ENCODE measurements at places on chromosomes 2 and 18.

DNA sequence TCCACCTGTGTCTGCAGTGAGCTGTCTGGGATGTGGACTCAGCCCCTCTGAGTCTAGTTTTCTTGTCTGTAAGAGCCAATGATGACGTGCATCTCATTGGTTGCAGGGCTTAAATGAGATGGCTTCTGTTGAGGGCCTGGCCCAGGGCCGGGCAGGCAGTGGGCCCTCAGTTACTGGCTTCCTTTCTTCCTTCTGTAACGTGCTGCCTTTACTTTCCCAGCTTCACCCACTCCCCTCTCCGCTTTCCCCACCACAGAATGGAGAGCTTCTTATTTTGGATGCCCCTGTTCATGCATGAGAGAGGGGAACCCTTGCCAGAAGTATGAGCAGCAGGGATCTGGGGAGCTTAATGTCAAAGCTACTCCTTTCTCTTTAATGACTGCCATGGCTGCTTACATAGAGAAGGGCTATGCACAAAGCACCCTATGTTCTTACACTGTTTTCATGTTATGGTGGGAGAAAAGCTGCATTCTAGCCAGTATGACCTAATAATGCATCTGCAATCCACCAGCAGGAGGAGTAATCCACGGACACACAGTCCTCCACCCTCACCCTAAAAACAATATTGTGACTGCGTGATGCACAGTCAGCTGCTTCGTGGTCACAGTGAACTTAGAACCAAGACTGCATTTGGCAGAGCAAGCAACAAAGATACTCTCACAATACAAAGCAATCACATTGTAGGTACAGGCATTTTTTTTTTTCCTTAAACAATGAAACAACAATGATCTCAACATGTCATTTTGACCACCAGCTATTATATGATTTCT, 37.2 kb downstream of the CREG2 start:
- DNase-seq: no peak

- no peak for DNase-seq
These were observed 41.5 kb downstream of the PRELID3A start for GRCh38 chr18:12449051-12449785.

DNA sequence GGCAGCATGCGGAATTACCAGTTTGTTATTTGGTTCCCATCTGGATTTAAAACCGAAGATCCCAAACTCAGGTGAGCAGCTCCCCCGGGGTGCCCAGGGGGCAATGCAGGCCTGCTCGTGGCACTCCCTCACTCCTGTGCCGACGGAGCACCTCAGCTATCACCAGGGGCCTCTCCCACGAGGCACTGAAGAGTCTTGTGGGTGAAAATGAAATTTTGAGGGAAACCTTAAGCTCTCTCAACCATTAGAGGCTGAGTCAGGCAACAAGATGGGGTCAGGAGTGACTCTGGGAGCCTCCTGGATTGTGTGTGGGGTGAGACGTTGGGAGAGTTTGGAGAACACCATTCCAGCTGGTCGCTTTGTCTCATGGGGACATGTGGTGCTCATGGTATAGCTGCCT, 189.0 kb downstream of the PRKCE start:
- no peak for DNase-seq

DNA sequence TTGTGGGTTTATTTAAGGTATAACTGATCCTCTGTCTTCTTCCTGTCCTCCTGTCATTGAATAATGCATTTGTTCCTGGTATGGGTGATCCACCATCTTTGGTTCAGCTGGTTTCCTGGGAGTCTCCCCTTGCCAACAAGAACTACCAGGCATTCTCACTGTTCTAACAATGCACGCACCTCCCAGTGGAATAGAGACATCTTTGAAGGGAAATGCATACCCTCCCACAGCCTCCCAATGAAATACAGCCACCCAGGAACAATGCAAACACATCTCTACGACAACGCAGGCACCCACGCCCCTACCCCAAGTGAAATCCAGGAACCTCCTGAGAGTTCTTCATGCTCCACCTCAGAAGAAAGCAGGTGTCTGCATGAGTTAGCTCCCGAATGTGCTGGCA, 318.0 kb downstream of the SOX11 start:
- DNase-seq: no peak

GRCh38 chr2:226048611-226049010, 649.1 kb downstream of the NYAP2 start:
- DNase-seq: no peak

DNA sequence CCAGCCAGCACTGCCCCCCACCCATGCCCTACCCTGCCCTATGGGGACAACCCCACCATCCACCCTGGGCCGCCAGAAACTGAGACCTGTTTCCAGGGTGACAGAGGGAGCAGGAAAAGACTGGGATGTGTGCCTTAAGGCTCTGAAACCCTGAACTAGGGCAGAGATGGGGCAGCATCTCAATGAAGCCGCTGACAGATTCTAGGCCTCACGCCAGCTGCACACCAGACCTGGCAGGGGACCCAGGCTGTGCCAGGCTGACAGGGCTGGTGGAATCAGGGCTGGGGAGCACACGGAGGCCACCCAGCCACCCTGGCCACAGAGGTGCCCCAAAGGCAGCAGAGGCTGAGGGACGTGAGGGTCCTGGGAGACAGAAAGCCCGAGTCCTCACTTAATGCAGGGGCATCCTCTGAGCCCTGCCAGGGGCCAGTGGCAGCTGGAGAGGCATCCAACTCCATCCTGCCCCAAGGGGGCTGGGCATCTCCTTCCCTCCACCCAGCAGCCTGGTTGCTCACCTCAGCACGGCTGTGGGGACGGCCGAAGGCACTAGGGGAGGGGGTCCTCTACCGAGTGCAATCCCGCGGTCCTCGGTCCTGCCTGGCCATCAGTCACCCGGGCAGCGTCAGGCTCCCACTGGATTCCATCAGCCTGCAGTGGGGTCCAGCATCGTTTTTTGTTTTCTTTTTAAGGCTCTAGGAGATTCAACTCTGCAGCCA, 169.2 kb downstream of the ZFP36L2 start:
- DNase-seq: no peak

GRCh38 chr2:11990576-11990975, 244.1 kb downstream of the LPIN1 start:
- DNase-seq: no peak

- no peak for DNase-seq
These were observed 244.8 kb upstream of the NCKAP5 start for GRCh38 chr2:133812826-133813617.

GRCh38 chr18:79405019-79405780, 9.5 kb downstream of the NFATC1 start:
- DNase-seq: no peak

- no peak for DNase-seq
These were observed 272.6 kb upstream of the ERBB4 start for GRCh38 chr2:212811036-212811805.

- no peak for DNase-seq
These were observed 10.1 kb downstream of the COL4A4 start for GRCh38 chr2:227153758-227154486.

GRCh38 chr18:48445540-48445939, 36.4 kb upstream of the ZBTB7C start:
- peak; percentile 45 for DNase-seq

GRCh38 chr2:146321175-146321574, 1523.7 kb upstream of the ACVR2A start:
- DNase-seq: no peak

- no peak for DNase-seq
These were observed 74.2 kb upstream of the TFCP2L1 start for GRCh38 chr2:121359170-121359569.

DNA sequence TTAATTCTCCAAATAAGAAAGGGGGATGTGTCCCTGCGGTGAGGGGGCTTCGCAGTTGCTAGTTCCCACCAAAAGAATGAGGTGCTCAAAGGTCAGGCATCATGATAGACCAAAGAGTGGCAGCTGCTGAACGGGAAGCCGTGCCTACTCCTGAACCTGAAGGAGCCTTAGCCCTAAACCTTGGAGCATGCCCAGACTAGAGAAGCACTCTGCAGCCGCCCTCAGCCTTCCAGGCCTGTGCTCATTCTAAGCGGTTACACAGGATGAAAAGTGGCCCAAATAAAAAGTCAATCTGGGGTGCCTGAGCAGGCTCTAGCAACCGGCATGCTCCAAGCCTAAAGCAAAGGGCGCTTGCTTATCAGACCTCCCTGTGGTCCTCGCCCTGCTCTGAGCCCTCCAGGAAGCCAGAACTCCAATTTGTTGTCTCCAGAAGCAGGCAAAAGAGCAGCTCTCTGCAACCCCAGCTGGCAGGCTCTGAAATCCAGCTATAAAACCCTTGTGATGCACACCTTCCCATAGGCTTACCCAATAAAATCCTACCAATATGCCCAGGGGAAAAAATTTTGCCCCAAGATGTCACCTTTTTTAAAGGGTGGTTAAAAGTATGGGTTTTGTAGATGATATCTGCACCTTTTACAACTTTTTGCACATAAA, 17.5 kb downstream of the UXS1 start:
- no peak for DNase-seq

DNA sequence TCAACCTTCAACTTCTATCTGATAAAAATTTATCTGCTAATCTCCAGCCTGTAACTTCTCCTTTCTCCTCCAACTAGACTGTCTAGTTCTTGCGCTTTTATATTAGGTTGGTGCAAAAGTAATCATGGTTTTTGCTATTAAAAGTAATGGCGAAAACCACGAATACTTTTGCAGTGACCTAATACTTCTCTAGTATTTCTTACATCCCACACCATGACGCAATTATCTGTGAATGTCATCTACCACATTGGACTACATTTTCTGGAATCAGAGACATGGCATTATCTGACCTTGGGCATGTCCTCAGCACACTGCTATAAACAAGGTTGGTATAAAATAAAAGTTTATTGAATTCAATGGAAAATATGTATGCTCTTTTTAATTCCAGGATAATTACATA, 370.2 kb upstream of the LYPD1 start:
- no peak for DNase-seq

- DNase-seq: no peak
These were observed 273.5 kb downstream of the RNF144A start for GRCh38 chr2:7190587-7191324.

GRCh38 chr18:76923485-76924085, 101.2 kb downstream of the ZNF236 start:
- no peak for DNase-seq

- DNase-seq: no peak
These were observed 119.1 kb upstream of the PELI1 start for GRCh38 chr2:64263315-64263714.

GRCh38 chr18:48284743-48285142, 124.4 kb downstream of the ZBTB7C start:
- no peak for DNase-seq

- no peak for DNase-seq
These were observed 20.9 kb downstream of the MAP4K3 start for GRCh38 chr2:39416140-39416539.

- DNase-seq: no peak
These were observed 34.2 kb upstream of the FAM98A start for GRCh38 chr2:33633315-33633714.

- no peak for DNase-seq
These were observed 347.9 kb downstream of the ADCYAP1 start for GRCh38 chr18:1252534-1252933.

DNA sequence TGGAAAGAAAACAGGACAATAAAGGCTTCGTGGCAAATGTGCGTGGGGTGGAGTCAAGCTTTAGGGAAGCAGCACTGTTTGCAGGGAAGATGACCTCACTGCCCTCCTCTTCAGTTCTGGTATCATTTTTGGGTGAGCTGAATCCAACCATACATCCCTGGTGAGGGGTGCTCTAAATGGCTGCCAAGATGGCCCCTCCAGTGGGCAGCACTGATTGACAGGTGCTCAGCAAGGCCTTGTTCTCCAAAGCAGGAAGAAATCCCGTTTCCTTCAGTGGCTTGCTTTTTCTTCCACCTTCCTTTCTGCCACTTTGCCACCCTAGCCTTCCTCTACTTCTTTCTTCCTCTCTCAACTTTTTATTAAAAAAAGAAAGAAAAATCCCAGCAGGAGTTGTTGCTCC, 132.8 kb upstream of the SP5 start:
- no peak for DNase-seq

DNA sequence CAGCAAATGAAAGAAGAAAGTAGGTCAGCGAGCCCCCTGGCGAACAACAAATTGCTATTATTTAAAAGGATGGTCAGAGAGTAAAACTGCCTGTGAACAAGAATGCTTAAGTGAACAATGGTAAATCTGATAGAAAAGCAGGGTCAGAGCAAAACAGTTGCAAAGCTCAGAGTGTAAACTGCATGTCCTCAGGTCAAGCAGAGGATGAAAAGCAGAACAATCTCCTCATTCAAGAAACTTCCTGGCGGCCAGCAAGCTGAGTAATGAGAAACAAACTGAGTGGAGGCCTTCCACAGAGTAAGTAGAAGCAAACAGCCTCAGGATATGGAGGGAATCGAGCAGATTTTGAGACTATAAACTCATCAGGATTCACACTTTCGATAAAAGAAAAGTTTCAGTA, 117.9 kb downstream of the PPP1R1C start:
- DNase-seq: no peak

GRCh38 chr2:209974576-209974975, 27.9 kb upstream of the RPE start:
- no peak for DNase-seq

GRCh38 chr2:98709535-98709934, 21.4 kb downstream of the MGAT4A start:
- no peak for DNase-seq

DNA sequence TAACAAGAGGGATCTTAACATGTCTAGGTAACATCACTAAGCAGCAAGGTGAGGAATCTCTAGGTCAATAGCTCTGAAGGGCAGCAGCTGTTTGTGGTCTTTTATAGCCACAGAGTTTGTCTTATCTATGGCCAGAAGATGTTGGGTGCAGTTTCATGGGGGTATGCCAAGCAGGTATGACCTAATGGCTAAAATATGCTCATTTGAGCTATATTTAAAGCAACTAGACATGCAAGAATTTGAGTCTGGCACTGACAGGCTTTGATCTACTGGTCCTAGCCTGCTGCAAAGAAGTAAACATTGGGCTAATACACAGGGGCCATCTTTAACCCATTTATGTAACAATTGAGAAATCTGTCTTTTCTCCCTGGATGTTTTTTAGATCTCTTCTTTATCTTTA, 13.9 kb upstream of the UGP2 start:
- DNase-seq: no peak

DNA sequence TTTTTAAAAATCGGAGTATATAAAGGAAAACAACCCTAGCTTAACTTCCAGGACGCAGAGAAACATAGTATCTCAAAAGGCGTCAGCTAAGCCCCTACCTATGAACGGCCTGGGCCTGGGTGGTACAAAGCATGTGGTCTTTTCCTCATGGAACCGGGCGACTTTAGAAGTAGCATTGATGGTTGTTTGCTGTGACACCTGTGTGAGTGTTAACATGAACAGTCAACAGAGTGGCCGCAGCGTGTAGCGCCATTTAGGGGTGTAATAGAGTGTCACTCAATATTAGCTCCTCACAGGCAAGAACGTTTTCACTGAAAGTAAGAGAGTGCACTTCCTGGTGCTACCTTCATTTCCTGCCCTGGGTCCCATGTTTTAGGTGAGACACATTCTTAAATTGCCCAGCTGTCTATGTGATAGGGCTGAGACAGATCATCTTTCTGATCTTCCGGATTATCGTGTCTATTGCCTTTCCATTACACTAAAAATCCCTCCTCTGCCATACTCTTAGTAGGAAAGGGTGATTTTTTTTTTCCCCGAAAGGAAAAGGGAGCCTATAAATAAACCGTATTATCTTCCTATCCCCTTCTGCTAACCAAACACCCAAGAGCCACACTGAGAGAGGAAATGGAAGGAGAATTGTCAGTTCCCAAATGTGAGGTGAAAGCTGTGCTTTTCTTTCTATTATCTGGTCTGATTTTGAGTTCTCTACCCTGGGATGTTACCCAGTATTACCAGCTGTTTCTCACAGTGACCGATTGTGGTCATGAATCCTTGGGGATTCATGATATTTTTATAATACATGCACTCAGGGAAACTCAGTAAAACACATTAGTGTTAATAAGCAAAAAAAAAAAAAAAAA, 1.3 kb downstream of the GORASP2 start:
- DNase-seq: no peak

- DNase-seq: no peak
These were observed 591.6 kb downstream of the DSC3 start for GRCh38 chr18:30450927-30451326.

Measured in CMK (cell line).